Anterior cingulate cortex (tissue), 58 donors: ENCODE measurements at places on chromosomes 11 and 22.
A peak's percentile ranks its signal among the peaks of the same experiment; 100 is the strongest.

DNA sequence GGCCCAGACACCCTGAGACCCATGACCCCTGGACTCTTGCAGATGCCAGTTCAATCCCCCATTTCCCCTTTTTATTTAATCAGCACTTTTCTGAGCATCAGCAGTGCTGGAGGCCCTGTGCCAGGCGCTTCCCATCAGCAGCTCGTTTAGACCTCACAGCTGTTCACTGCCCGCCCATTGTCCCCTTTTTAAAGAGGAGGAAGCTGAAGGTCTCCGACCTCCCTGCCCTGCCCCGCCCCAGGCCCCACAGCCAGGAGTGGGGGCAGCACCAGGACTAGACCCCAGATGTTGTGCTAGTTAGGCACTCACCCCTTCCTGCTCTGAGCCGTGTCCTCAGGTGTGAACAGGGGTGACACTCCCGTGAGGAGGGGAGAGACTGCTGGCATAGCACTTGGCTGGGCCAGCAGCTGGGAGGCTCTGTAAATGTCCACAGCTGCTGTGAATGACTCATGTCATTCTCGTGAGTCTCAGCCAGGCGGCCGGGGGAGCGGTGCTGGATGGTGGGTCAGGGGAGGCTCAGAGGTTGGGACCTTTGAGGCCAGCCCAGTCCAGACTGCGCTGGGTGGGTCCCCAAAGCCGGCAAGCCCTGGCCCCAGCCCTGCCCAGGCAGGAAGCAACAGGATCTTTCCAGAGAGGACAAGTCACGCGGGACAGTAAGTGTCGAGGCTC lies 19.9 kb downstream of the EMID1 start:
- DNase-seq: no peak

DNA sequence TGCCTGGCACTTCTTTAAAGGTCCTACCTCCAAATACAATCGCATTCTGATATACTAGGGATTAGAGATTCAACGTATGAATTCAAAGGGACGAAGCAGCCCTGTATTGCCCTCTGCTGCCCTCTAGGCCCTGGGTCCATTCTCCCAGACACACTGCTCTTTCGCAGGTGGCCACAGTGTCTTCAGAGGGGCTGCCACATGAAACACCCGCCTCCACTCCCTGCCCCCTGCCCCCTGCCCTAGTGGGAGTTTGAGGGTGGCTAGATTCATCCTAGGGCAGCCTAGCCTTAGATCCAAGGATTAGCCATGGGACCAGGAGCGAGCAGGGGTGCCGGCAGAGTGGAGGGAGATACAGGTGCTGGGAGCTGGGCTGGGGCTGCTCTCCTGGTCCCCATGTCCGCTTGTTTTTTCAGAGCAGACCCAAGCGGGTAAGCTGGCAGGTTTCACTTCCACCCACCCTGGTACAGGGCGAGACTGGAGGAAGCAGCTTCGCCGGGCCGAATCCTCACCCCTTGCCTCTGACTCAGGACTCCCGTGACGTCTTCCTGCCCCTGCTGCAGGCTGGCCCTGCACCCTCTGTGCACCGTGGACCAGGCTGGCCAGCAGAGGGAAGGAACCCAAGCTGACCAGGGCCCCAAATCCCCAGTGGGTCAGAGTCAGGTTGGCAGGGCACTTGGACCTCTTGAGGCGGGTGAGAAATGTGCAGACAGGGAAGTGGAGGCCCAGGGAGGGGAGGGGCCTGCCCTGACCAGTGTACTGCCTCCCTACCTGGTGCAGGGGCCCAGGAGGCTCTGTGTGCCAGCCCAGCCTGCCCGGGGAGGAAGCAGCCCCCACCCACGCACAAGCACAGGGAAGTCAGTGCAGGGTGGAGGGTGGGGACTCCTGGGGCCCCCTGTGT lies 28.4 kb upstream of the HMOX1 start:
- peak; percentile 62 for DNase-seq

- DNase-seq: no peak
Observed at GRCh38 chr11:44561964-44562734, 3.3 kb upstream of the CD82 start.

GRCh38 chr11:71144736-71145135 lies 107.6 kb downstream of the SHANK2 start:
- DNase-seq: no peak

DNA sequence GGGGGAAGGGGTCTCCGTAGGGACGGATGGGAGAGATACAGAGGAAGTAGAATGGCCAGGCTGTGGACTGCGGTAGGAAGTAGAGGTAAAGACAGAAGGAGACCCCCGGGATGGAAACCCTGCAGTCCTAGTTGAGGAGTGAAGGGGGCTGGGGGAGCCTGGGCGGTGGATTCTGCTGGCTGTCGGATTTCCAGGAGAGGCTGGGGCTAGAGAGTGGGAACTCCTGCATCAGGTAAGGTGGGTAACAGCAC lies 727 bp upstream of the SCARF2 start:
- DNase-seq: no peak

GRCh38 chr22:48819232-48819631 lies 1008.4 kb downstream of the BRD1 start:
- no peak for DNase-seq

GRCh38 chr11:114131461-114131864 lies 72.0 kb downstream of the ZBTB16 start:
- DNase-seq: peak; percentile 6

DNA sequence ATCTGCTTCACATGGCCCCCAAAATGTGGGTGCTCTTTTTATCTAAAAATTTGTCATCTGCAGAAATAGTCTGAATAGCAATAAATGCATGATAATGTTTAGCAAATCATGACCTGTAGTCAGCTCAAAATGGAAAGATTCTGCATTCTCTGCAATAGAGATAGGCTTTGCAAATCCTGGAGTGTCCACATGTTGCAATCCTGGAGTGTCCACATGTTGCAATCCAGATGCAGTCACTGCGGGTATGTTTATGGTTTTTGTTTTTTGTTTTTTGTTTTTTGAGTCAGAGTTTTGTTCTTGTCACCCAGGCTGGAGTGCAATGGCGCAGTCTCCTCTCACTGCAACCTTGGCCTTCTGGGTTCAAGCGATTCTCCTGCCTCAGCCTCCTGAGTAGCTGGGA lies 20.2 kb upstream of the LRRC32 start:
- DNase-seq: no peak

GRCh38 chr22:20240900-20241299 lies 27.2 kb downstream of the RTN4R start:
- DNase-seq: no peak

DNA sequence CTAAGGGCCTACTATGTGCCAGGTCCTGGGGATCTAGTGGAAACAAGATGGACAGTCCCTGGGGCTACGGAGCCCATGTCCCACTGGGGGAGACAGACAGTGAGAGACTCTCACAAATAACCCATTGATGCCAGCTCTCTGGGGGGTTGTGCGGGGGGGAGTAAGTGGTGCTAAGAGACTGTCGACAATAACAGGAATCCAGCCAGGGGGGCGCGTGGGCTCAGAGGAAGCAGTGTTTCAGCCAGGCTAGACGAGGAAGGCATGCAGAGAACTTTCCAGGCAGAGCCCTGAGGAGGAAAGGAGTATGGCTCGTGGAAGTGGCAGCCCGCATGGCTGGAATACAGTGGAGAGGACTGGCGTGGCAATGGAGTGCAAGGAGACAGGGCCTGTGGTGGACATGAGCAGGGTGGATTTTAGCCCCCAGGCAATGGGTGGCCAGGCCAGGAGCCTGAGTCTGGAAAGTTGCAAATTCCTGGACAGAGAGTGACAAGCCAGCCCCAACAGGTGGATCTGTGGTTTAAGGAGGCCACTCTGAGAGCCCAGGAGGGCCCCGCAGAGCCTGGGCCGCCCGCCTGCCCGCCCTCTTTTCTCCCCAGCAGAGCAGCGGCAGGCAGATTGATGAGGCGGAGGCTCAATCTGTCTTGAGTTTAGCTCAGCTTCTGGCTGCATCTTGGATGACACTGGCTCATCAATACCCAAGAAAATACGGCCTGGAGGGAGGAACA lies 40.0 kb upstream of the TCF20 start:
- peak; percentile 20 for DNase-seq

- DNase-seq: peak; percentile 55
Observed at GRCh38 chr22:48492366-48493320, 1335.0 kb downstream of the BRD1 start.

DNA sequence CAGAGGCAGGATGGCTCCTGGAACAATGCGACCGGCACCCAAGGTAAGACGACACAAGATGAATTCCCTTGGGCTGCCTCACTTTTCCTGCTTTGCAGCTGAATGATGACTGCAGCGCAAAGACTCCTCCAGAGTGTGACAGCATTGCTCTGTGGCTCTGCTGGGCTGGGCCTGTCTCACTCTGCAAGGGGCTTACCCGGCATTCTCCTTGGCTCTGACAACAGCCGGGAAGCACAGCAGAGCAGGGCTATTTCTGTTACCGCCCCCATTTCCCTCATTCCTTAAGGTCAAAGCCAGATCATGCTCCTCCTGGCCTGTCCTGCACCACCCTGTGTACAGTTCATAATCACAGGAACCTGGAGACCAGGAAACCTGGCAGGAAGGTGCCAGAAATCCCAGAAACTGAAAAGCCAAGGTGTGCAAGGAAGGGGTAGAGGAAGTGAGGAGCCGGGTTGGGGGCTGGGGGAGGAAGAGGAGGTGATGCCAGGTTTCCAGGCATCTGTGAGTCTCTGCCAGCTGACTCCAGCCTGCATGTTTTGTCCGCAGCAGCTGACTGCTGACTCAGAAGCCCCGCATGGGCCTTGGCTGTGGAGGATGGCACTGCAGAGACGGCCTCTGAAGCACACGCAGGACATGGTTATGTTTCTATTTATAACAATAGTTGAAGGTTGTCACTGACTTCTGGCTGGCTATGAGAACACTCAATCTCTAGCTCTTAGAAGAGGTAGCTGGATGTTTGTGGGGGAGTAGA lies 113.6 kb downstream of the MICAL3 start:
- DNase-seq: peak; percentile 70

- no peak for DNase-seq
Observed at GRCh38 chr11:130711193-130711592, 205.1 kb downstream of the SNX19 start.

- DNase-seq: no peak
Observed at GRCh38 chr11:43920598-43921419, 21.6 kb upstream of the C11orf96 start.

DNA sequence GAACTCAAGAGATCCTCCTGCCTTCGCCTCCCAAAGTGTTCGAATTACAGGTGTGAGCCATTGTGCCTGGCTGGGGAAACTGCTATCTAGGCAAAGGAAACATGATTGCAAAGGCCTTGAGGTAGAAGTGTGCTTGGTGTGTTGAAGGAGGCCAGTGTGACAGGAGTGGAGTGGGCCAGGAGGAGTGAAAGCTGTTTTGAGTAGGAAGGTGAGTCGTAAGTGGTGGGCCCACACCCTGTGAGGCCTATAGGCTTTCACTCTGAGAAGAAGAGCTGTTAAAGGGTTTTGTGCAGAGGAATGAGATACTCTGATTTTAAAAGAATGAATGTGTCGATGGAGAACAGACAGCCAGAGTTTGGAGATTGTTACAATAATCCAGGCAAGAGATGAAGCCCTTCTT lies 43.4 kb downstream of the WEE1 start:
- DNase-seq: no peak

- no peak for DNase-seq
Observed at GRCh38 chr22:46748908-46749675, 11.0 kb upstream of the CERK start.

DNA sequence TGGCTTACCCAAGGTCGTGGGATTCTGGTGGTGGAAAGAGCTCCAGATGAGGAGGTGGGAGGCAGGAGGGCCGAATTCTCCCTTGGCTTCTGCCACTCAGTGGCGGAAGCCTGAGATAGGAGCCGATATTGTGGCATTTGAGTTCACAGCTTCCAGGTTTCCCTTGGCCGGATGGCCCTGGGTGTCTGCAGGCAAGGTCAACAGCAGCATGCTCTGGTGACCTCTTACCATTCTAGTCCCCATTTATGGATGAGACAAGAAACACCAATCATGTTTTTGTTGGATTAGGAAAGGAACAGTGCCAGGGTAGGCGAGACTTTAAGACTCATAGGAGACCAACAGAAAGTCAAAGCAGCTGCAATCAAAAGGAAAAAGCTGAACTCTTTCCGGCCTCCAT lies 89.7 kb downstream of the GRAMD1B start:
- DNase-seq: no peak

GRCh38 chr11:112042161-112042960 lies 17.2 kb downstream of the DLAT start:
- no peak for DNase-seq

- DNase-seq: no peak
Observed at GRCh38 chr22:39080052-39080762, 3.1 kb downstream of the APOBEC3G start.

- no peak for DNase-seq
Observed at GRCh38 chr11:95415837-95416304, 184.9 kb upstream of the SESN3 start.

DNA sequence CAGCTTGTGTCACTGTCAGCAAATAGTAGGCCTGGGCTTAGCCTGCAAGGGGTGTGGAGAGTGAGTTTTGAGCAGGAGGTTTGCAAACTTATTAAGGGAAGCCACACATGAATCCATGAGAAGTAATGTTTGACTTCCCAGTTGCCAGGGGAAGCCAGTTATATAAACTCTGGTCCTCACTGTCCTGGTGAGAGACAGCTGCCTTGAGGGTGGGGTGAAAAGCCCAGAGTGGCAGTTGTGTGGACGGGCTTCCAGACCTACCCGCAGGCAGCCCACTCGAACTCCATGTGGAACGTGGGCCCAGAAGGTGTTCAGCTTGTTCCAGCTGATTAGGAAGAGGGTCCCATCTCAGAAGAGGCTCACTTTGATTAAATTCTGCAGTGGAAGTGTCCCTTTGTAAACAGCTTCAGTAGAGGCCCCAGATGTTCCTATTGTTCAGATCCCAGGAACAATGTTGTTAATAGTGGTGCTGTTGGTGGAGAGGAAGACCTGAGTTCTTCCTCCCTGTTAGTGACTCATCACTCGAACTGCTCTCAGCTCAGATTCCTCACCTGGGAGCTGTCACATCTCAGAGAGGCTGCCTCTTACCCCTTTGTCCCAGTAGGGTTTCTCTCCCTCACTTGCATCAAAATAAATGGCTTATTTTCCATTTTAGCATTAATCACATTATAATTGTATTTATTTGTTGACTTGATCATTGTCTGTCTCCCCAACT lies 63.4 kb downstream of the GRAMD1B start:
- DNase-seq: no peak

DNA sequence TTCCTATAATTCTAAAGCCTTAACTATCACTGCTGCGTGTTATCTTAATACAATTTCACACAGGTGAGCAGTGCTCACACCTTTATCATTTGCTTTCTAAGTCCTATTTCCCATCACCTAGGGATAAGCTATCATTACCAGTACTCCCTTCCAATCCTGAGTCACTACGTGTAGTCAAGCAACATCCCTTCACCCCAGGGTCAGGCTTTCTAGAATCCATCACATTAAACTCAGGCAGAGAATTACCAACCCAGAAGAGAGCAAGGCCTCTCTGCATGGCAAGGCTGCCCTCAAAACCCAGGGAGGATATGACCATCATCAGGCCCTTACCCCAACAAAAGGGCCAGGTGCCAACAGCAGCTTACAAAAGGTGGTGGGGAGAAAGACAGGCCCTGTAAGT lies 9.8 kb downstream of the PACSIN2 start:
- no peak for DNase-seq

- DNase-seq: no peak
Observed at GRCh38 chr11:13767471-13767870, 99.0 kb downstream of the FAR1 start.

- DNase-seq: no peak
Observed at GRCh38 chr11:101034076-101034475, 95.5 kb downstream of the PGR start.

GRCh38 chr11:73141031-73141308 lies 1.1 kb downstream of the FCHSD2 start:
- no peak for DNase-seq
